Small intestine (tissue), 16 donors: ENCODE measurements at places on chromosomes 7 and 10. TPM values are rescaled to one million over a fixed set of nuclear protein-coding genes. Genes with fewer than 3 reads are reported as not detected.

GRCh38 chr10:35762311-35763030 is 120.4 kb upstream of the FZD8 start:
- DNase-seq = no peak
- no peaks in the 10 kb centered on the region for H3K27me3 ChIP-seq
- H3K4me3 ChIP-seq = no peak overlapping the region
- no peaks in the 10 kb centered on the region for H3K4me1 ChIP-seq

DNA sequence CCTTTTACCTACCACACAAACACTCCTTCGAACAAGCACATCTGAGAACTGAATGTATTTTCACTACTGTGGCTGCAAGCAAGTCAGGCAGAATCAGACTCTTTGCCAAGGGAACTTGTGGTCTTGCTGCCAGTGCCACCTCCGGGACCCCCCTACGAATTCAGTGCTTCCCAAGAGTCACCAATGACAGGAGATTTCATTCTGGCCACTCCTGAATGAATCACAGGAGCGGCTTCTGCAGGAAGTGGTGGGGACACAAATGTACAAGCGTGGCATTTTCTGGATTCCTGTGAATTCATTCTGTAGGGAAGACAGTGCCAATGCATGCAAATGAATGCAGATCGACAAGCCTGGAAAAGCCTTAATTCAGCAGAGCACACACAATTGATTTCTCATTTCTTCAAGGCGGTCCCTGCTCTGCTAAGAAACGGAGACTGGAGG is 161.2 kb downstream of the CAMK1D start:
- H3K36me3 ChIP-seq = no peaks in the 10 kb centered on the region

GRCh38 chr7:93359520-93360198 is 127.5 kb downstream of the VPS50 start:
- H3K4me3 ChIP-seq = no peak overlapping the region
- DNase-seq = no peak
- peaks cover 3% of the 10 kb centered on the region for H3K36me3 ChIP-seq
- no peak overlapping the region for H3K27ac ChIP-seq
- no peaks in the 10 kb centered on the region for H3K4me1 ChIP-seq
- H3K27me3 ChIP-seq = no peaks in the 10 kb centered on the region

DNA sequence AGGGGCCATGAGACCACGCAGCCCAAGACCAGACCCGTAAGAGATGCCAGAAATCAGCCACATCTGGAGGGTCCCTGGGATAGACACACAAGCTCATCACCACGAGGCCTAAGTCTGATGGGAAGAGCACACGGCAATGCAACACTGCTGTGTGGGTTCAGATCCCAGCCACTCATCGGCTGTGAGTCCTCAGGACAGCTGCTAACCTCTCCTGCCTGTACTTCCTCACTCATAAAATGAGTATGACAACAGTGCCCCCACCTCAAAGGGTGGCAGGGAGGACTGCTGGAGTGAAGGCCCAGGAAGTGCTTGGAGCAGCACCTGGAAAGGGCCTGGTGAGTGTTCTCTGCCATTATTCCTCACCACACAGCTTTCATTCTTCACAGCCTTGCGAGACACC is 60.9 kb downstream of the MAD1L1 start:
- no peak overlapping the region for H3K27ac ChIP-seq
- no peak overlapping the region for H3K4me3 ChIP-seq
- peaks cover 15% of the 10 kb centered on the region for H3K4me1 ChIP-seq
- no peaks in the 10 kb centered on the region for H3K36me3 ChIP-seq
- DNase-seq = no peak

GRCh38 chr10:60236869-60237524 is 152.7 kb downstream of the ANK3 start:
- no peaks in the 10 kb centered on the region for H3K27me3 ChIP-seq
- no peaks in the 10 kb centered on the region for H3K36me3 ChIP-seq
- DNase-seq = no peak
- no peak overlapping the region for H3K27ac ChIP-seq
- no peak overlapping the region for H3K4me3 ChIP-seq
- H3K4me1 ChIP-seq = no peaks in the 10 kb centered on the region

The CNPY1 gene
- polyA plus RNA-seq = not detected

DNA sequence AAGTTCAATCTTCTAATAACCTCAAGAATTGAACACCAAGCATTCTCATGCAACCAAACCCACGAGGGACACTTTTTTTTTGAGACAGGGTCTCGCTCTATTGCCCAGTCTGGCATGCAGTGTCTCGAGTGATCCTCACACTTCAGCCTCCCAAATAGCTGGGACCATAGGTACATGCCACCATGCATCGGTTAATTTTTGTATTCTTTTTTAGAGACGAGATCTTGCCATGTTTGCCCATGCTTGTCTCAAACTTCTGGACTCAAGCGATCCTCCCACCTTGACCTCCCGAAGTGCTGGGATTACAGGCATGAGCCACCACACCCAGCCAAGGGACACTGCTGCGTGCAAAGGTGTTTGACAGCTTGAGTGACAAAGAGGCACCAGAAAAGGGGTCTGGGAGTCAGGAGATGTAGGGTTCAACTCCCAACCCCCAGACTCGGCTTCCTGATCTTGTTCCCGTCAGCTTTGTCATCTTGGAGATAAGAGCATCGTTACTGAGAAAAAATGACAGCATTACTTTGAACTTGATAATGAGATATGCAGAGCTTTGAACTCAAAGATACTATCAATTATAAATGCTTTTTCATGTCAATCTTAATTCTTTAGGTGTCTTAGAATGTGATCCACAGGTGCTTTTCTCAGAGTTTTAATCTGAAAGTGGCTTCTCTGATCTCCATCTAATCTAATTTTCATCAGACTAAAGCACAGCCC is 1.6 kb upstream of the CYTH3 start:
- H3K27me3 ChIP-seq = no peaks in the 10 kb centered on the region
- no peaks in the 10 kb centered on the region for H3K36me3 ChIP-seq
- no peak overlapping the region for H3K4me3 ChIP-seq
- peaks cover 26% of the 10 kb centered on the region for H3K4me1 ChIP-seq

- no peak for DNase-seq
- no peaks in the 10 kb centered on the region for H3K27me3 ChIP-seq
- no peak overlapping the region for H3K4me3 ChIP-seq
- H3K27ac ChIP-seq = no peak overlapping the region
- no peaks in the 10 kb centered on the region for H3K4me1 ChIP-seq
Observed at GRCh38 chr7:151665368-151665767, 145.7 kb upstream of the RHEB start.

The PRSS37 gene
- polyA plus RNA-seq = not detected

The LRRC18 gene
- 0.03 TPM for polyA plus RNA-seq

DNA sequence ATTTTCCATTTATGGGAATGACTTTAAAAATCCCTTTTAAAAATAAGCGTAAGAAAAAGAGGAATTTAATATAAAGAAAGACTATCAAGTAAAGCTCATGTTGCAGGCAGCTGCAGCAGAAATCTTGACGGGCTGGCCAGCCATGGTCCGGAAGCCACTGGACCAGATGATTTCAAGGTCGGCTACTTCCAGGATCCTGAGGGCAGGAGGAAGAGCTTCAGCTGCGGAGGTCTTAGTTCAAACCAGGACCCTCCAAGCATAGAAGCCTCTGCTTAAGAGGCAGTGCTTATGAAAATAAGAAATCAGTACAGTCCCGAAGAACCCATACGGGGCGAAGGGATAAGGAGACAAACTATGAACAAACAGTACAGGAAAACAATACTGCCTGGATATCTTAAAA is 220.2 kb upstream of the CELF2 start:
- no peak for DNase-seq
- no peaks in the 10 kb centered on the region for H3K36me3 ChIP-seq
- H3K27me3 ChIP-seq = no peaks in the 10 kb centered on the region
- H3K4me3 ChIP-seq = no peak overlapping the region

The CHCHD3 gene
- polyA plus RNA-seq = 78.7 TPM

DNA sequence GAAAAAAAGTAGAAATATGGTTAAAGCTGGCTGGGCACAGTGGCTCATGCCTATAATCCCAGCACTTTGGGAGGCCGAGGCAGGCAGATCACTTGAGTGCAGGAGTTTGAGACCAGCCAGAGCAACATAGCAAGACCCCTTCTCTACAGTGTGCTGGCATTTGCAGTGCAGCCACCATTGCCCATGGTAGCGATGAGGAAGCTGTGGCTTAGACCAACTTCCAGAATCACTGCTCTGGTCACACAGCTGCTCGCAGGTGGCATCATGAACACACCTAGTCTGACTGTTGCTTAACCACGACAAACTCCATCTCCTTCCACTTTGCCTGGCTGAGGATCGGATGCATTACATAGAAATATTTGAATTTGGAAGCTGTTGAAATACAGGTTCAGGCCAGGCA is 137.1 kb downstream of the CUX1 start:
- no peaks in the 10 kb centered on the region for H3K36me3 ChIP-seq
- H3K27me3 ChIP-seq = no peaks in the 10 kb centered on the region
- H3K4me3 ChIP-seq = no peak overlapping the region
- H3K27ac ChIP-seq = no peak overlapping the region

GRCh38 chr7:88156356-88156755 is 63.5 kb downstream of the SRI start:
- no peaks in the 10 kb centered on the region for H3K36me3 ChIP-seq
- no peak for DNase-seq
- no peaks in the 10 kb centered on the region for H3K27me3 ChIP-seq
- no peak overlapping the region for H3K27ac ChIP-seq

DNA sequence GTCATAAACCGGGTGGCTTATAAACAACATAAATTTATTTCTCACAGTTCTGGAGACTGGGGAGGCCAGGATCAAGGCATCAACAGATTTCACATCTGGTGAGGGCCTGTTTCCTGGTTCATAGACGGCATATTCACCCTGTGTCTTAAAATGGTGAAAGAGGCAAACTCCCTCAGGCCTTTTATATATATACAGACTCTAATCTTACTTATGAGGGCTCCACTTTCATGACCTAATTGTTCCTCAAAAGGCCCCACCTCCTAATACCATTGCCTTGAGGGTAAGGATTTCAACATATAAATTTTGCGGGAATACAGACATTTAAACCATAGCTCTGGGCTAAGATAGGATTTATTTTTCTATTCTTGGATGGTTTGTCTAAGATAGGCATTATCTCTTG is 187.2 kb downstream of the PPP1R3A start:
- no peak for DNase-seq
- H3K4me3 ChIP-seq = no peak overlapping the region
- H3K27ac ChIP-seq = no peak overlapping the region
- H3K36me3 ChIP-seq = no peaks in the 10 kb centered on the region
- no peaks in the 10 kb centered on the region for H3K27me3 ChIP-seq
- H3K4me1 ChIP-seq = no peaks in the 10 kb centered on the region

DNA sequence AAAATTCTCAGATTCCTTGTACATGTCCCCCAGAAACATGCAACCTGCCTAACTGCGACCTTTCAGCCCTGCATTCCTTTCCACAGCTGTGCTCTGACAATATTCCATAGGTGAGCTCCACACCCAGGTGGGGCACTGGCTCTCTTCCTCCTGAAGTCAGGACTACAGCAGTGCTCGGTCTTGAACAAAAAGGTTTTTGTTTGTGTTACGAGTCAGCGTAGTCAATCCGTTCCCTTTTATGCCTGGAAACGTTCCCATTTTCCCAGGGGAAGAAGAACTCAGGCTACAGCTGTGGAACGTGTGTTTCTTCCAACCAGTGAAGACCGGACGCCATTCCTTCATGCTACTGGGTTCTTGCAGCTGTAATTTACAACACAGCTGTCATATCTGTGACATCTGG is 52.4 kb upstream of the PFKP start:
- H3K4me3 ChIP-seq = no peak overlapping the region
- peak; percentile 28 for DNase-seq
- H3K27me3 ChIP-seq = no peaks in the 10 kb centered on the region
- H3K27ac ChIP-seq = no peak overlapping the region
- H3K36me3 ChIP-seq = no peaks in the 10 kb centered on the region

GRCh38 chr7:1223196-1223981 is 9.3 kb upstream of the UNCX start:
- no peak overlapping the region for H3K4me3 ChIP-seq
- H3K27ac ChIP-seq = no peak overlapping the region
- H3K27me3 ChIP-seq = peaks cover 51% of the 10 kb centered on the region
- no peak for DNase-seq
- no peaks in the 10 kb centered on the region for H3K36me3 ChIP-seq

DNA sequence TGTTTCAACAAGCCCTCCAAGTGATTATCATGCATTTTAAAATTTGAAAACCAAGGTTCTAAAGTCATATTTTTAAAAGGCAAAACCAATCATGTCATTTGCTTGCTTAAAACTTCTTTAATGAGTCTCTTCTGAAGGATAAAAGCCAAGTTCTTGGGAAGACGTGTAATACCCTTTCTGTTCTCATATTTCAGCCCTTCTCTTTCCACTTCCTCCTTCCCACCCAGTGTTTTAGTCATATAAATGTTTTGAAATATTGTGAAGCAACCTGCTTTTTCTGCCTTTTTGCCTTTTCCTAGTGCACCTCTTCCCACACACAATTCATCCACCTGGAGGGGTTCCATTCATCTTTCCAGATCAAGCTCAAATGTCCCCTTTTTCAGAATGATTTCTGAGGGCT is 211.1 kb upstream of the LRRTM3 start:
- no peak overlapping the region for H3K27ac ChIP-seq
- no peak for DNase-seq
- H3K4me3 ChIP-seq = no peak overlapping the region
- no peaks in the 10 kb centered on the region for H3K36me3 ChIP-seq
- no peaks in the 10 kb centered on the region for H3K27me3 ChIP-seq
- H3K4me1 ChIP-seq = peaks cover 3% of the 10 kb centered on the region

The CLDN3 gene
- polyA plus RNA-seq = 314 TPM

GRCh38 chr10:100970076-100970913 is 991 bp downstream of the SEMA4G start:
- H3K27ac ChIP-seq = peak overlapping the region; percentile 87
- peak overlapping the region; percentile 94 for H3K4me3 ChIP-seq
- DNase-seq = peak; percentile 92
- H3K27me3 ChIP-seq = no peaks in the 10 kb centered on the region

DNA sequence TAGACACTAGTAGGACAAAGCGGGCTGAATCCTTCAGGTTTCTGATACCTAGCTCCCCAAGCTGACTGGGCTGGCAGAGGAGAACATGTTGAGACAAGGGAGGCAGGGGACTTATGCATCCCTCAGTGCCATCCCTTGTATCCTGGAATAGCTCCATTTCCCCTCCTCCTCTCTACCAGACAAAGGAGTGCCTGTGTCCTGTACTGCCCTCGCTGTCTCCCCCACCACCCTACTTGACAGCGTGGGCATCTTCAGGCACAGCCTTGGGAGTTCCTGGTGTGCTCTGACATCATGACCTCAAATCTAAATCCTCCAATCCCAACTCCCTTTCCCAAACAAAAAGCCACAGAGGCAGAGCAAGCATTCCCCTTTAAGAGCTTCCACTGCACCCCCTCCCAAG is 9.0 kb downstream of the SFXN3 start:
- no peak for DNase-seq
- peak overlapping the region; percentile 16 for H3K27ac ChIP-seq
- H3K36me3 ChIP-seq = peaks cover 31% of the 10 kb centered on the region
- H3K4me1 ChIP-seq = peaks cover 2% of the 10 kb centered on the region
- no peaks in the 10 kb centered on the region for H3K27me3 ChIP-seq

GRCh38 chr10:102743078-102743587 is 615 bp upstream of the WBP1L start:
- no peak overlapping the region for H3K27ac ChIP-seq
- no peak for DNase-seq
- no peaks in the 10 kb centered on the region for H3K27me3 ChIP-seq
- H3K4me3 ChIP-seq = peak overlapping the region; percentile 14
- H3K36me3 ChIP-seq = no peaks in the 10 kb centered on the region

The OR2A25 gene
- not detected for polyA plus RNA-seq
